ENCODE measurements at places on chromosomes 2 and 18. TPM values are rescaled to one million over a fixed set of nuclear protein-coding genes. Genes with fewer than 3 reads are reported as not detected.

Gene GPR155
- total RNA-seq = 9.2 TPM

Gene MALL
- 0.17 TPM for total RNA-seq

Gene DOK6
- total RNA-seq = not detected

Gene KCNK3
- not detected for total RNA-seq

All from activated naive CD4-positive, alpha-beta T cell treated with anti-CD3 and anti-CD28 coated beads for 36 hours (primary cell).